CD4-positive, alpha-beta T cell treated with Interferon alpha-2 for 1 hour (primary cell): ENCODE measurements at places on chromosomes 1 and 21.

GRCh38 chr1:205700865-205701401, 20.6 kb upstream of the SLC45A3 start:
- DNase-seq, result no peak

GRCh38 chr1:116006486-116006964, 30.2 kb downstream of the SLC22A15 start:
- peak; percentile 46 for DNase-seq

- no peak for DNase-seq
Measured at GRCh38 chr1:162207862-162208261, 138.4 kb downstream of the NOS1AP start.

- peak; percentile 43 for DNase-seq
Measured at GRCh38 chr21:31397939-31398338, 53.9 kb upstream of the TIAM1 start.

DNA sequence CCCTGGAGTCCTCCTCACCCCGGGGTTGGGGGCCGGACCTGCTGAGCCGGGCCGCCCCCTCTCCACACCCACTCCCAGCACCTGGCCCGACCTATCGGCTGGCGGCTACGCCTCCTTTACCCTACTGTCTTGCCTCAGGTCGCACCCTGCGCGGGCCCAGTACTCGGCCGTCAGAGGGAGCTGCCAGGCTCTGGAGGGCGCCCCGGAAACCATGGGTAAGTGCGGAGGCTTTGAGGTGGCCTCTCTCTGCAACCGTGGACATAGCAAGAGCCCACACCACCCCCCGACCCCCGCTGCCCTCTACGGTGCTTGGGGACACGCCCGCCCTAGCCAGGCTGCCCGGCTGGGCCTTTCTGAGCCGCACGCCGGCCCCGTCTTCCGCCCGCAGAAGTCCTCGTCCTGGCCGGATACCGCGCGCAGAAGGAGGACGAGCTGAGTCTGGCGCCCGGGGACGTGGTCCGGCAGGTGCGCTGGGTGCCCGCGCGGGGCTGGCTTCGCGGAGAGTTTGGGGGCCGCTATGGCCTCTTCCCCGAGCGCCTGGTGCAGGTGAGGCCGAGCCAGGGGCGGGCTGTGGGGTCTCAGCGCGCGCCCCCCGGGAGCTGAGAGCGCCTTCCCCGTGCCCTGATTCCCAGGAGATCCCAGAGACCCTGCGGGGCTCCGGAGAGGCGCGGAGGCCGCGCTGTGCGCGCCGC, at the start of gene SH3D21:
Gene SH3D21, plus strand, starts transcription at position 159 of the 692 bp plus-strand sequence. Its CDS starts 53 bp downstream, at position 212.
- DNase-seq, result peak; percentile 33

DNA sequence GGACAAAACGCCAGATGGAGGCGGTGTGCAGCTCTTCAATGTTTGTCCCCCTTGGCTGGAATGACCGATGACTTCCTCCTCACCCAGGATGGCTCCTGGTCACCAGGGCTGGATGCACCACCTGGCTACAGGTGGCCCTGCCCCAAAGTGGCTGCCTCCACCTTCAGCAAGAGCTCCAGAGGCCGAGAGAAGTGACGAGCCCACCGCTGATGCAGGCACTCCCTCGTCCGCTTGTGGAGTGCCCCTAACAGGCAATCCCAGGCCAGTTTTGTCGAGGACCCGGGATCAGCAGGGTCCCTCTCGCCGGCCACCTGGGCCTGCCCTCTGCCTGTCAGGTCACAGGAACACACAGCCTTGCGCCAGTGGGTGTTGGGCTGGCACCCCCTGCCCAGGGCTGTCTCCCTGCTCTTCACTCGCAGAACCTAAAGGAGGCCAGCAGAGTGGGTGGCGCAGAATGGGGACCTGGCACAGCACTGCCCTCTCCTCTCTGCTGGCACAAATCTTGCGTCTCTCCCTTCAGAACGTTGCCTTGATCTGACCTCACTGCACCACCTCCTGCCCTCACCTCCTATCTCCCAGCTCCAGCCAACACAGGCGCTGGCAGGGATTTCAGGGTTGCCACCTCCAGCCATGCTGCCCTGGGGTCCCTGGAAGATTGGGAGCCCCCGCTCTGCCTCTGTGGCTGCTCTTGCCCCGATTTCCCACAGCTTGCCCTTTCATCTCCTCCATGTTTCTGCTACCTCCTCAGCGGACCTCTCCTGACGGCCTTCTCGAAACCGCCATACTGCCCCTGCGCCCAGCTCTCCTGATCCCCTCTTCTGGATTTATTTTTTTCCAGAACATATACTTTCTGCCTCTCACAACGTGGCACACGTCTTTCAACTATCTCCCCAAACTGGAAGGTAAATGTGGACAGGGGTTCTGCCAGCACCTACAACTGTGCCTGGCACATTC, 38.6 kb downstream of the SLC45A1 start:
- no peak for DNase-seq

- DNase-seq, result no peak
Measured at GRCh38 chr1:39755965-39756659, 15.0 kb downstream of the OXCT2 start.

- no peak for DNase-seq
Measured at GRCh38 chr1:22021061-22021460, 19.6 kb downstream of the CELA3A start.

- no peak for DNase-seq
Measured at GRCh38 chr1:89022167-89022959, at the start of gene GBP3. GBP3 (minus strand) TSS chr1:89022866; CDS start chr1:89020721, 2,145 bp downstream.

DNA sequence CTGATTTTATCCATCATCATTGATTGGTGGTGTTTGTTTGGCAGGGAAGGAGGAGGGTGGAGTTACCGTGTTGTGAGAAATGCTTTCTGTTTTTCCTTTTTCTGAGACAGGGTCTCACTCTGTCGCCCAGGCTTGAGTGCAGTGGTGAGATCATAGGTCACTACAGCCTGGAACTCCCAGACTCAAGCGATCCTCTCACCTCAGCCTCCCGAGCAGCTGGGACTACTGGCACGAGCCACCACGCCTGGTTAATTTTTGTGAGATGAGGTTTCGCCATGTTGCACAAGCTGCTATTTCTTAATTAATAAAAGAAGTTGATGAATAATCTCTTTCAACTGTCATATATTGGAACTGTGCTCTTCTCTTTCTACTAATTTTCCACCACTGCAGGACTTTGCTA, 44.3 kb downstream of the HUNK start:
- no peak for DNase-seq

DNA sequence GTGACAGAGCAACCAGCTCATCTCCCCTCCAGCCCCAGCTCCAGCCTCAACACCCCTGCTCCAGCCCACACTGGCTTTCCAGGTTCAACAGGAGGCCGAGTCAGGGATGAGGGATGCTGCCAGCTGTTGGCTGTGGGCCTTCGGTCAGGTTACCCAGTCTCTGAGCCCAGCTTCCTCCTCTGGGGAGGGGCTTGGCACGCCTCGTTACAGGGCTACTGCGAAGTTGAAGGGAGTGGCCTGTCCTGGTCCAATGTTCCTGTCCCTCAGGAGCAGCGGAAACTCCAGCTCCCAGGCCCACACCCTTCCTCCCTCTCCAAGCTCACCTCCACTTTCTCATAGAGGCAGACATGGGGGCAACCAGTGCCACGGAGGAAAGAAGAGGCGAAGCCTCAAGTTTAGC, 15.1 kb upstream of the TAS1R2 start:
- no peak for DNase-seq

GRCh38 chr1:245810789-245811337, 656.1 kb downstream of the KIF26B start:
- DNase-seq, result no peak

DNA sequence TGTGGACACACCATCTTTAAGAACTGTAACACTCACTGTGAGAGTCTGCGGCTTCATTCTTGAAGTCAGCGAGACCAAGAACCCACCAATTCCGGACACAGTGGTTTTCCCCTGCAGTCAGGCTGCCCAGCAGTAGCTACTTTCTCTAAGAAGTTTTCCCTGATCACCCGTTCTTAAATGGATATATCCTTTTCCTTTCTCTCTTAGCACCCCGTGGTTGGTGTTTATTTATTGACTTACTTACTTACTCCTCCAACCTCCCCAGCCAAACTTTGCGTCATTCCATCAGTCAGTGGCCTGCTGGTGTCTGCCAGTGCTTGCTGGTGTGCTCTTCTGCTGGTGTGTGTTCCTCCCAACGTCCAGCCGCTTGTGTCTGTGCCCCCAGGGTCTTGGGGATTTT, 264.8 kb downstream of the GPR52 start:
- DNase-seq, result no peak
